Motor neuron (in vitro differentiated cells): ENCODE measurements at places on chromosomes 5 and 9. TPM values are rescaled to one million over a fixed set of nuclear protein-coding genes. Genes with fewer than 3 reads are reported as not detected.

DNA sequence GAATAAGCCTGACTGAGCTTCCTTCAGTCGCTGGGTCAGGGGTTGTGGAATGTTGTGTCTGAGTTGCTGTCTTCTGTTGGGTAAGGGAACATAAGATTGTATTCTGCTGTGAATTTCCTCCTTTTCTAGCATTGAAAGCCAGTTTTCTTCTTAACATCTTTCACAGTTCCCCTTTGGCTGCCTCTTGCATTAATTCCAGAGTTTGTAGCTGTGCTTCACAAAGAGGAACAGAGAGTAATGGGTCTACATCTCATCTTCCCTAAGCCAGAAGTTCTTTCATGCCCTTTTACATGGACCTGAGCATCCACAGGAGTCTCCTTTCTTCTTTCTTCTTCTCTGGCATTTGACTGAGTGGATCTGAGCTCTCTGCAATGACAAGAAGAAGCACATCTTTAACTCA, 686.8 kb downstream of the KCTD16 start:
- ATAC-seq, result no peak

Gene STC2
- total RNA-seq, result 7.7 and 8.2 TPM in 2 replicates

DNA sequence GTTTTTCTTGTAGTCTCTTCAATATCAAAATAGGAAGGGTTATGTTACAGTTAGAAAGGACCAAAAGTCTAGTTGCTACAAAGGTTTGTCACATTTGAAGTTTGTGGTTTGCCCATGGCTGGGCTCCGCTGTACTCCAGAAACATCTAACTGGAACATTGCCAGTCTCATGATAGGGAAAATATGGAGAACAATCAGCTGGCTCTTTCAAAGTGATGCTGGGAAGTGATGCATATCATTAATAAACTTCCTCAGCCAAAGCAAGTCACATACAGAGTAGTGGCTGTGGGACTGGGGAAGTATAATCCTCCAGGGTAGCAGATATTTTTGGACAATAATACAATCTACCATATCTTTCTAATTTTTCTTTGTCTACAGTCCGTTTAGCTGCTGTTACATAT, 8.8 kb downstream of the BTF3 start:
- ATAC-seq, result no peak

Gene SLC4A9
- total RNA-seq, result 0.05 TPM in 1 of 2 replicates, not detected in the other

Gene PCDHA13
- total RNA-seq, result 1.5 and 1.6 TPM in 2 replicates

Gene PLPP7
- 6.3 TPM in 2 replicates for total RNA-seq

Gene PAPPA
- 4.3 and 7.0 TPM in 2 replicates for total RNA-seq

DNA sequence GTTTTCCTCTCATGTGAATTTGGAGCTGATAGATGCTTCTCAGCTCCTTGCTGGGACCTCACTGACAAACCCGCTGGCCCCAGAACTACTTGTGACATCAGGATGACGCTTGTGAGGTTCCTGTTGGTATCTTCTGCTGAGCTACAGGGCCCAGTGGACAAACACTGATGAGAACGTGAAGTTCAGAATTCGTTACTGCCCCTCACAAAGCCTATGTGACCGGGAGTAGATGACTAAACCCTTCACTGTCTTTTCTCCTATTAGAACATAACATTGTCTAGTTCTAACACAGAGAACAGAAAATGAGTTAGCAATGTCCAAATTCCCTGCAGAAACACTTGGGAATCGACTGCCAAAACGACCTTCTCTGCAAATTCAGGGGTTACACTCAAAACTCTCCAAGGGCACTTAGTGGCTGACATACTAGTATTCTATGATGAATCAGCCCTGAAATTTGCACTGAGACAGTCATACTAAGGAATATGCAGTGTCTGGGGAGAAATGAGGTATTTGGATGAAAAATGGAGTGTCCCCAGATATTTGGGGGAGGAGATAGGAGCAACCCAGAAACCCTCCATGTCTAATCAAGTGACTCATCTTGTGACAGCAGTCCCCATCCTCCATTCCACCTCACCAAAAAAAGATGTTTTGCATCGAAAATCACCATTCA, 143.2 kb upstream of the TRIM32 start:
- ATAC-seq, result peak; percentile 64

DNA sequence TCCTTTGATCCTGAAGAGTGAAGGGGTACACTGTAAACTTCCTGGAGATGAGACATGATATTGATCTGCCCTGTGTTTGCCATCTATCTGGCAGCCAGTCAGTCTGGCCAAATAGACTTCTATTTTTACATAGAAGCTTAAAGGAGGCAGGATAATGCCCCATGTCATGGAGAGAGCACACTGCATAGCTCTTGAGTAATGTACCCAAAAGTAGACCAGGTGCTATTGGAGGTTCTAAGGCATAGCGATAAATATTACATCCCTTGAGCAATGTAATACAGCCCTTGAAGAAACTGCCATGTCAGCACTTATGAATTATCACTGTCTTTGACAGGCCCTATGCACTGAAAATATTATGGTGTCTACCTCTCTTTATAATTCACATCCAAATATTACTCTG, 131.8 kb downstream of the GHR start:
- ATAC-seq, result no peak

DNA sequence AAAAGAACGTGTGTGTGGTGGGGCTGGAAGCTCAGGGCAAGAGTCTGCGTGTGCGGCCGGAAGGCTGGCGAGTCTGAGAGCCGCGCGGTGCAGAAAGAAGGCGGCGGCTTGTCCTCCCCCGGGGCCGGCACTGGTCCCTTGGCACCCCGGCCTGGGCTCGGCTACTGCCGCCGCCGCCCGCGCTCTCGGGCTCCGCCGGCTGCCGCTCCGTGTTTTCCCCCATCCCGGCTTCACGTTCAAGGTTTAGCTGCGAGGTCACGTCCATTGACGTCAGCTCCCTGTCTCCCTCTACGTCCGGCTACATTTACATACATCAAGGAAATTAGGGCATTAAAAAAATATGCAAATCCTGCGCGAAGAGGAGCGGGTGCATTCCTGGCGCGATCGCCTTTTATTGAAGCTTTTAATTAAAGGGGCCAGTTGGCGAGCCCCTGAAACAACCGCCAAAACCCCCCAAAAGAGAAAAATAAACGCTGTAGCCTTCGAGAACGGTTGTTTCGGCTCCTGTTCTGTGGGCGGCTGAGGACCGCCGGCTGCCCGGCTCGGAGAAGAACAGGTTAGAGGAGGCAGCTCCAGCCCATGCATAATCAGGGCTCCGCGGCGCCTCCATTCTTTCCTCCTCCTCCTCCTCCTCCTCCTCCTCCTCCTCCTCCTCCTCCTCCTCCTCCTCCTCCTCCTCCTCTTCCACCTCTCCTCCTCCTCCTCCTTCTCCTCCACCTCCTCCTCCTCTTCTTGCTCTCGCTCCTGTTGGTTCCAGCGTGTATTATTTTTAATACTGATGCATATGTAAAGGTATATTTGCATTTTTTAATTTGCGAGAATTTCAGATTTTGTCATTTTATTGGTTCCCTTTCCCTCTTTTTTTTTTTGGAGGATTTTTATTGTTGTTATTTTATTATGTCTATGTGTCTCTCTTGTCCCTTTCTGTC, 207.0 kb downstream of the MEF2C start:
- peak; percentile 42 for ATAC-seq

DNA sequence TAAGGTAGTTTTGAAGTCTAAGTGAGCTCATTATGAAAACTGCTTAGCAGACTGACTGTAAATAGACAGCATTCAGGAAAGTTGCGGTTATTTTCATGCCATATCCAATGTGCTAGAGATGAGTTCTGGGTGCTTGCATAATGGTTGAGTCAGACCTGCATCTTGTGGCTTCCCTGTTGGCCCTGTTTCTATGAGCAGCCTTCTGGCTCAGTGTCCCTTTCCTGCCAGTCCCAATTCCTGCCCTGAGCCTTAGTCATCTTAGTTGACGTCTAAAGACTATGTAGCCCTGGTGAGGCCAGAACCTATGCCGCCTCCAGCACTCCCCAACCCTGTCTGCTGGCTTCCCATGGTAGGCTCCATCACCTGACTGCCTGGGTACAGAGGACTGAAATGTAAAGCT, 76.3 kb upstream of the TNFSF8 start:
- no peak for ATAC-seq

Gene IL13
- 0.25 TPM in 1 of 2 replicates, not detected in the other for total RNA-seq

DNA sequence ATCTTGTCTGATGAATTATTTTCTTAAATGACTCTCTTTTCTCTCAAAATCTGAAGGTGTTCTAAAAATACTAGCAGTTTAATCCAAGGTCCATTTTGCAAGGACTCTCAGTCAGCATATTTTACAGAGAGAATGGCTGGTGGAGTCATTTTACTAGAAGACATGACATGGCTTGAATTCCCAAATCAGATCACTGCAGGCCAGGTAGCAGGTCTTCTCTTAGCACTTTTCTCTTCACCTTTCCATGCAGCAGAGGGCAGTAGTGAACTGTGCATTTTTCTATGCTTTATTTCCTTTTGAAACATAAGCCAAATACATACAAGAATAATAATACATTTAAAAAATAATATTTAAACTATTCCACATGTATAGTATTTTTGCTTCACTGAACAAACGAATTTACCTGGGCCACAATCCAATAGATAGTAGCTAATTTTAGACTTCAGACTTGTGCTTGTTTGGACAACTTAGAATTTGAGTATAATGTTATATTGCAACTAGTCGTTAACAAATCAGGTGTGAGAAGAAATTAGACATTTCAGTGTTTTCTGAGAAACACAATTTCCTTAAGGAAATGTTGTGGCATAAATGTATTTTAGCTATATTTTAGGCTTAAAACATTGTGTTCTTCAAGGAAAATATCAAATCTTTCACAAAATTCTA, 289.4 kb upstream of the DAB2 start:
- peak; percentile 39 for ATAC-seq

Gene ACOT12
- total RNA-seq, result 0.16 and 1.0 TPM in 2 replicates

Gene CARTPT
- not detected in 2 replicates for total RNA-seq

Gene CCL21
- total RNA-seq, result 0.44 and 0.76 TPM in 2 replicates

Gene CD14
- 1.7 and 2.1 TPM in 2 replicates for total RNA-seq

- ATAC-seq, result no peak
Measured at GRCh38 chr9:12554636-12555035, 138.5 kb upstream of the TYRP1 start.

DNA sequence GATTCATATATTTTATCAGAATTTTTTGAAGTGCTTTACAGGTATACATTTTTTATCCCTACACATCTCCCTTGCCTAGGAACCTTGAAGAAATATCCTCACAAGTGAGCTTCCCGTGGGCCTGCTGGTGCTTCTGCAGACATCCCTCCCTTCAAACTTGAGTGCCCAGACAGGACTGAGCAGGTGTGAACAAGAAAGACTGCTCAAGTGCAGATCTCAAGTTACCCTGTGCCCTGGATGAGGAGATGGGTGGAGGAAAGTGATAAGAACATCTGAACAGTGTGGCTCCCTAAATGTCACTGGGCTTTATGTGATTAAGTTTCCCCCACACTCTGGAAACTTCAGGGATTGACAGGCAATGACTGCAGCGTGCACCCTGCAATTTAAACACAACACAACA, 209.8 kb downstream of the TLE1 start:
- no peak for ATAC-seq
